ENCODE measurements at places on chromosomes 13 and 19.

- no peak for DNase-seq
Observed at GRCh38 chr13:40379794-40380578, 286.5 kb downstream of the FOXO1 start.

DNA sequence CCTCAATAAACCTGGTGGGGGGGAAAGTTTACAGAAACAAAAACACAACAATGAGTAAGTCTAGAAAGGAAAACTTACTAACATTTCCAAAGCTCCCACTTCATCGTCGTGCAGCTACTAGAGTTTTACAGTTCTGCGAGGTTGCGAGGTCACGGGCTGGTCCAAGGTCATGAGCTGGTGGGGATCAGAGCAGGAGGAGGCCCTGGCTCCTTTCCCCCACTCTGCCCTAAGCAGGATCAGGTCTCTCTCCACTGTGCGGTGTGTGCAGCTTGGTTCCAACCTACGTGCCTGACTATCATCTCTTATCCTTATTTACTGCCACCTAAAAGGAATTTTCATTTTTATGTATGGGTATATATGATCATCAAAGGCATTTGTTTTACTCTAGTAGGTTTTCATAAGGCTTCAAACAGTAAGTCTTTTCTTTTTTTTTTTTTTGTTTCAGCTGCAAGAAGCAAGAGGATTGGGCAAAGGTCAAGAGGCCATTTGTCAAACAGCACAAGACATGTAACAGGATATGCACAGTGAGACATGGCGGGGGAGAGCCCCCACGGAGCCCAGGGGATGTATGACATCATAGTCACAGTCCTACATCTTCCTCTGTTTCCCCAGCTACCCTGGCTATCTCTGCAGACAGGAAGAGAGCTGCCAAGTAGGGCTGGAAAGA is 76.6 kb upstream of the POMP start:
- DNase-seq, result no peak

GRCh38 chr13:111262281-111262680 is 58.2 kb upstream of the TEX29 start:
- no peak for DNase-seq

- DNase-seq, result no peak
Observed at GRCh38 chr13:28173793-28174192, 35.4 kb downstream of the PAN3 start.

DNA sequence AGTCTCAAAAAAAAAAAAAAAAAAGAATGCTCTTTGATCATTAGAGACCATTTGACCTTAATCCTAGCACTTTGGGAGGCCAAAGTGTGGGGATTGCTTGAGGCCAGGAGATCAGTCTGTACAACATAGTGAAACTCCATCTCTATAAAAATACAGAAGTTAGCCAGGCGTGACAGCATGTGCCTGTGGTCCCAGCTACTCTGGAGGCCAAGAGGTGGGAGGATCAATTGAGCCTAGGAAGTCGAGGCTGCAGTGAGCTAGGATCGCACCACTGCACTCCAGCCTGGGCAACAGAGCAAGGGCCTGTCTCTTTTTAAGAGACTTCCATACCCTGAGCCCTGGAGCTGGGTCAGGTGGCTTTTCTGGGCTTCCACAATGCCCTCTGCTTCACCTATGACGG is 11.5 kb upstream of the COLGALT1 start:
- DNase-seq, result no peak

DNA sequence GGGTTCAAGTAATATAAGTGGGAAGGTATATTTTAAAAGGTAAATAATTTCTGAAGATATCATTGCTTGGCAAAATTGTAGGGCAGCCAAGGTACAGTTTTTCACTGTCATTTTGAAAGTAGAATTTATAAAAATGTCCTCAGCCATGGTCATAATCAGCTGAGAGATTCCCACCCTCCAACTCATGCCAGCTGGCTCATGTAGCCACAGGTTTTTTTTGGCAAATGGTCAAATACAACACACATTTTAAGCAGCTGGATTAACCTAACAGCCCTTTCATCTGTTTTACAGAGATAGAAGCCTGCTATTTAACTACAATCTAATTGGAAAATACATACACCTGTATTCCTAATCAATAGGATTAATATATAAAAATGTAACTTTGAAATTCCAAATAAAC is 619.2 kb upstream of the SGCG start:
- DNase-seq, result no peak

DNA sequence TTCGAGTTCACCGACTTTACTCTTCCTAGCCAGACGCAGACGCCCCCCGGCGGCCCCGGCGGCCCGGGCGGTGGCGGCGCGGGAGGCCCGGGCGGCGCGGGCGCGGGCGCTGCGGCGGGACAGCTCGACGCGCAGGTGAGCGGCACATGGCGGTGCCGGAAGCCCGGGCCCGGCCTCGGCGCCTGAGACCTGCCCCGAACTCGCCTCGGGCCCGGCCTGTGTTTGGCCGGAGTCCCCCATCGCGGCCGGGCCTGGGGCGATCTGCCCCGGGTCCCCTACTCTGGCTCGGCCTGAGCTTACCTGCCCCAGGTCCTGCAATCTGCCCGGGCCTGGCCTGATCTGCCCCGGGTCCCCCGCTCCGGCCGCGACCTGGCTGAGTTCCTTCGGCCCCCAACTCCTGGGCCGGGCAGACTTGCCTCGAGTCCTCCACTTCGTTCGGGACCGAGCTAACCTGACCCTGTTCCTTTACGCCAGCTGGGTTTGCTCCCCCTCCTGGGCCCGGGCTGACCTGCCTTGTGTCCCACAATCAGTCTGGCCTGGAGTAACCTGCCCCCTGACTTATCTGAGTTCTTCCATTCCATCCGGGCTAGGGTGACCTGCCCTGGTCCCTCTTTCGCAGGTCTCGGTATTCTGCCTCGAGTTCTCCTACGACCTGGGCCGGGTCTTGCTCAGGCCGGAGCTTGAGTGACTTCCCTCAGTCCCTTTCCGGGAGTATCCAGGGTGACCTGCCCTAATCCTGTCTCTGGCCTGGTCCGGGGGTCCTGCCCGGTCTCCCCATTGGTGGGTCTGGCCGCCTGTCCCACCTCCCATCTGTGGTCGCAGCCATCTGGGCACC is 764 bp downstream of the UPF1 start:
- DNase-seq, result no peak

DNA sequence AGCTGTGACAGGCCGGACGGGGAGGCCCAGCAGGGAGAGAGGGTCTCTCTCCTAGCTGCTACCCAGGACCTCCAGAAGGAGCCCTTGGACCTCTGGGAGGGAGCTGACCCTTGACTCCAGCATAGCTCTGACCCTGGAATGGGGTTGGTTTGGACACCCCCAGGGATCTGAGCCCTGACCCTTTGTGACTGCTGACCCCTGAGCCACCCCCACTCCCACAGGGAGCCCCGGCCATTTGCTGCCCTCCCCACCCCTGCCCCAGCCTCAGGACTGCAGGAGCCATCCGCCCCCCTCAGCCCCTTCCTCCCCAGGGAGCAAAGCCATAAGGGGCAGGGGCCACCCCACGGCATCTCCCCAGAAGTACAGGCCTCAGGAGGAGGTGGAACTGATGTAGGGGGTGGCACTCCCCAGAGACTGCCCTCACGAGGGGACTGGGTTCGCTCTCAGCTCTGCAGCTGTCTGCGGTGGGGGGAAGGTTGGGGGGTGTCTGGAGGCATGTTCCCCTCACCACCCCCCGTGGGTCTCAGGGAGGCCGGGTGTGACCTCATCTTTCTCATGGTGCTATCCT is 7.0 kb downstream of the COX6B2 start:
- DNase-seq, result no peak

DNA sequence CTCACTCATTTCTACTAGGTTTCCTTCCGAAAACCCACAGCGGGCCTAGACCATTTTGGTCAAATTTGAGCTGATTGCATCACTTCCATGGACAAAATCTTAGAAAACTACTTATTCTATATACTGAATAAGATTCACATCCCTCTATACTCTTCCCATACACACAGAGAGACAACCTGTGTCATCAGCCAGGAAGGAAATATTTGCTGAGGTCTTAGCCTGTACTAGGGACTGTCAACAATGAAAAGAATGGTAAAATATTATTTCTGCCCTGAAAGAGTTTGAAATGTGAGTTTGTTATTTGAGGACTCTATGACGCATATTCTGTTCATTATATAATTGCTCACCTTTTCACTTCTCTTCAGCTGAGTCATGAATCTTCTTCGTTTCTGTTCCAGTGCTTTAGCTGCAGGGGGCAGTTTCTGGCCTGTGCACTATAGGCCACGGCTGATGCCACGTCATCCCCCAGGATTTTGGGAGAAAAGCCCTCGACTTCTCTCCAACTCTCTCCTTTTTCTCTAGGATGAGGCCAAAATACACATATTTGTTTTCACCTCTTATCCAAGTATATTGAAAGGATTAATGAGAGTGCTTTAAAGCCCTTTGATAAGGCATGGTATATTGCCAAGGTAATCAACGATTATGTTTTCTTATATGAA is 47.7 kb downstream of the GSX1 start:
- no peak for DNase-seq

DNA sequence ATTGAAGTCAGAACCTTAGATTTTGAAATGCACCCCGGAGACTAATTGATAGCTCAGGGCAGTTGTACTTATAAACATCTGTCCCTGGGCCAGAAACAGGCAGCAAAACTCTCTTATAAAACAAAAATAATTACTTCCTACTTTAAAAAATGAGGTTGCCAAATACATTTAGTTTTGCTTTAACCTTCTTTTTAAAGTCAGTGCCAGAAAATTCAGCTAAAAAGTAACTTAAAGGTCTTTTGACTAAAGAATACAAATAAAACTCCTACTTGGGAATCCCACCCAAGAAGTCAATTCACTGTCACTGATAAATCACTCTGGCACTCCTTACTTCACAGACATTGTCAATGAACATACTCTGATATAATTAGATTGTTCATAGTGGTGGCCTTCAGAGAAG is 60.7 kb downstream of the DOCK9 start:
- no peak for DNase-seq

GRCh38 chr13:101390461-101390860 is 25.8 kb downstream of the NALCN start:
- no peak for DNase-seq

DNA sequence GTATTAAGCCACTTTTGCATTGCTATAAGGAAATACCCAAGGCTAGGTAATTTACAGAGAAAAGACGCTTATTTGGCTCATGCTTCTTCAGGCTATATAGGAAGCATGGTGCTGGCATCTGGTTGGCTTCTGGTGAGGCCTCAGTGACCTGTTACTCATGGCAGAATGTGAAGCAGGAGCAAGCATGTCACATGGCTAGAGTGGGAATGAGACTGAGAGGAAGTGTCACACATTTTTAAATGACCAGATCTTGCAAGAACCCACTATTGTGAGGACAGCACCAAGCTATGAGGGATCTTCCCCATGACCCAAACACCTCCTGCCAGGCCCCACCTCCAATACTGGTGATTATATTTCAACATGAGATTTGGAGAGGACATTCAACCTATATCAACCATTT is 25.7 kb upstream of the IGFL4 start:
- DNase-seq, result no peak

DNA sequence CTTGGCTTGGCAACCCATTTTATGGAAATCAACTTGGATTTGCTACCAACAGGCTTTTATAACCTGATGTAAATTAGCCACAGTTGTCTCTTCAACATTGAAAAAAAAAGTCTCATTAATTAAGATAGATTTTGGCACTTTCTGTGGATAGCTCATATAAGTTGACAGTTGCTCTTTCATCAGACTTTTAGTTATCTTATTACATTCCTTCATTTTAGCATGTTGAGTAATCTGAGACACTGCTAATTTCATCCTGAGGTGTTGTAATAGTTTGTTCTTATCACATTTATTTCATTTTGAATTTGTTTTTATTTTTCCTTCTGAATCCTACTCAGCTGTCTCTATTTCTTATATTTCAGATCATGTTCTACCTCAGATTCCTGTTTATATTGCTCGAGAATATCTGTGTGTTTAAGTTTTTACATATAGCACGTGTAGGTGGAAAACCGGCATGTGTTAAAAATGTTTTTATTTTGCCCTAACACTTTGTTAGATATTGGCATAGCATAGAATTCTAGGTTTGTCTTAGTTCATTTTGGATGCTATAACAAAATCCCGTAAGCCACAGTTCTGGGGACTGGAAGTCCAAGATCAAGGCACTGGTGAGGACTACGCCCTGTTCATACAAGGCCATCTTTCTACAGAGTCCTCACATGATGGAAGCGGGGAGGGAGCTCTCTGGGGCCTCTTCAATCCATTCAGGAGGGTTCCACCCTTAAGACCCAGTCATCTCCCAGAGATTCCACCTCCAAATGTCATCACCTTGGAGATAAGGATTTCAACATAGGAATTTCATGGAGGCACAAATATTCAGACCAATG is 239.4 kb downstream of the COL4A1 start:
- DNase-seq, result no peak

GRCh38 chr13:46121033-46121432 is 16.2 kb upstream of the CPB2 start:
- no peak for DNase-seq

GRCh38 chr19:1181606-1182005 is 7.5 kb upstream of the SBNO2 start:
- no peak for DNase-seq

DNA sequence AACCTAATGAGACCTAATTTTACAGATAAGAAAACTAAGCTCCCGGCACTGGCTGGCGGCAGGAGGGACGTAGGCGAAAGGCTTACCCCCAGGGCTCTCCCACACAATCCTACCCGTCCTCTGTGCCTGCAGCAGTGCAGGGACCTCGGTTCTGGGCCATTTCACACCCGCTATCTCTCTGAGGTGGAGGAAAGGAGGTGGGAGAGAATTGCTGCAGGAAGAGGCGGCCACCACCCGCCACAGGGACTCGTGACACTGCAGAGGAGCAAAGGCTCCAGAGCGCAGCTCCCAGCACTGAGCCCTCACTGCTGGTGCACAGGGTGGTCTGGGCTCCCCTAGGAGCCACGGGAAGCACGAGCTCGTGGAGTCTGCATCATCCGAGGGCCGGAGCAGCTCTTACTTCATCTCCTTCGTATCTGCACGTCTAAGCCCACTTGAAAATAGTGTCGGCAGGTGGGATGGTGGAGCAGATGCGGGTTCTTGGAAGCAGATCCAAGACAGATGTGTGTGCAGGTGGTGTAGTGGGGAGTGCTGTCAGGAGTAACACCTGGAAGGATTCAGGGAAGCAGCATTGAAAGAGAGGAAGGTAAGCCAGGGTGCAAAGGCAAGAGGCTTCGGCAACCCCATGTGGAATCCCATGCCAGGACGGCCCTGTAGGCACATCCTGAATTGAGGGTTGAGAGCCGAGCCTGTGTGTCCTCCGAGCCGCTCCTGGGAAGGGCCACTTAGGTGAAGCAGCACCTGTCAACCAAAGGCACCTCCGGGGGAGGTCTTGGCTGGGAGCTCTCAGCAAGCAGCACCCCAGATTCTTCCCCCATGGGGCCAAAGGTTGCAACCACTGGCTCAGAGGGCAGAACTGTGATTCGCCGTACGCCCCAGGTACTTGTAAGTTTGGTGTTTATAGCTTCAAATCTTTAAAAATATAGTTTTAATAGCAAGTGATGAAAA is 115.8 kb upstream of the SPACA7 start:
- DNase-seq, result peak; percentile 7

DNA sequence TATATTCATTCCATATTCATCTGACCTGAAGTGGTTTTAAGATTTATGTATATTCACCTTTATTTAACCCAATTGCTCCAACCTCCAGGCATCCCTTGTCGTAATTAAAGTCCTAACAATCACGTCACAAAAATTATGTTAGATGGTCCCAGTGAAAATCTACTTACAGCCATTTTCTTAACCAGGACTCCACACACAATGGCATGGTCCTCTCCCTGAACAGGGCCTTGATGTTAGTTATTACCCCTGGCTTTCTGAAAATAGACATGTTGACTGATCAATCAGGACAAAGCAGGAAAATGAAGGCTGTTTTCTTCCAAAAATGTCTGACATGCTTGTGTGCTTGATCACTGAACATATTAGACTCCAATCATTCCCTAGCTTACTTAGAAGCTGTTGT is 542.7 kb upstream of the SLITRK5 start:
- no peak for DNase-seq

GRCh38 chr13:98787173-98787572 is 34.7 kb upstream of the SLC15A1 start:
- DNase-seq, result no peak
